Stimulated activated CD4-positive, alpha-beta T cell treated with anti-CD3 and anti-CD28 coated beads, Interleukin-4, amount 100 ng/mL, for 4 hours (primary cell): ENCODE measurements at places on chromosomes 1 and 21.

- no peak for DNase-seq
These were observed 527.1 kb downstream of the MRPL39 start for GRCh38 chr21:25080141-25080540.

DNA sequence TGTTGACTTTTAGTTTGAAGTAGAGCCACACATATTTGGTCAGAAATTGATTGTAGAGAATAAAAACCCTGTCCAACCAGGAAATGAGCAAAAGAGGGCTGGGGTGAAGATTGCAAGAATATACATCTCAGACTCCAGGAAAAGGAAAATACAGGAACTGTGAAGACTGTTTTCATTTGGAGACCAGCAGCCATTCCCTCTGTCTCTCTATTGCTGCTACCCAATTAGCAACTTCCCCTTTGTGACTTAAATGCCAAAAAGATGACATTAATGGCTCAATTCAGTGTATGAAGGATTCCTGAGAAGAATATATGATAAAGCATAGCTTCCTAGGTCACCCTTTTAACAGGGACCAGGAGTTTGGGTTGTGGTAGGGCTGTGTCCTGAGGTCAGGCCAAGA lies 31.6 kb upstream of the CEP350 start:
- no peak for DNase-seq

DNA sequence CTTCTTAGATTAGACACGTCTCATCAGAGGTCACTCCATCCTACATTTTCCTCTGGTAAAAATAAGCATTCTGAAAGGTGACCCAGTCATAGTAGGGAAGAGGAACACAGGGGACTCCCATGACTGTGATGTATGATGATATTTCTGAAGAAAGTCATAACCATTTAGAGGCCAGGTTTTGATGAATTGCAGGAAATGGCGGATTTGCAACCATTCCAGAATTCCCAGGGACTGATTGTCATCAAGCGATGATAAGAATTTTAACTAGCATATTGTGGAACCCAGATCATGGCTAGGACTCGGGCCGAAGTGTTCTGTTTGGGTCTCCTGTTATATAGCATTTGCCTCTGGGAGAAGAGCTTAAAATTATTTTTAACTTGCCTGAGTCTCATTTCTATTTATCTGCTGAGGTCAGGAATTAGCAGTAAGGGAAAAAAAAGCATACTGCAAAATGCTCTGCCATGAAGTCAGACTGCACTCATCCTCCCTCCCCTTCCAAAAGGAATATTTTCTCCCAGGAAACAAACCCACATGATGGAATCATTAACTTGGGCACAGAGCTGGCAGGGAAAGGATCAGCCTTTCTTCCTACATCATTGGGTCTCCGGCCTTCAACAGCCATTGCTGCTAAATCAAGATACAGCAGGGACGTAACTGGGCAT lies 286.7 kb downstream of the HLX start:
- no peak for DNase-seq

DNA sequence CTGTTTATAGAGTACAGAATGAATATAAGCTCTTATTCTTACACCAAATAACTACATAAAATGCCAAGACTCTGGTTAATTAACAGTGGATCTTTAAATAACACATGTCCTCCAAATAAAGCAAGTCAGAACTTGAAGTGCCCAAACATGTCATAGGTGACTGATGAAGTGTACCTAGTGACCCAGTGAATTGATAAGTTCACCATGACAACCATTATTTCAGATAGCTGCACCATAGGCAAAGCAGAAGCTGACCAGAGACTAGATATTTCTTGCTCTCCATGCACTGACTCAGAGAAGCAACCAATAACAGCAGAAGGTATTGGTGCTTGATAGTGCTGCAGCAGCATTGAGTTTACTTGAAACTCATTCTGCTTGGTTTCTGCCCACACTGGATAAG lies 192.1 kb downstream of the DUSP10 start:
- DNase-seq, result no peak

DNA sequence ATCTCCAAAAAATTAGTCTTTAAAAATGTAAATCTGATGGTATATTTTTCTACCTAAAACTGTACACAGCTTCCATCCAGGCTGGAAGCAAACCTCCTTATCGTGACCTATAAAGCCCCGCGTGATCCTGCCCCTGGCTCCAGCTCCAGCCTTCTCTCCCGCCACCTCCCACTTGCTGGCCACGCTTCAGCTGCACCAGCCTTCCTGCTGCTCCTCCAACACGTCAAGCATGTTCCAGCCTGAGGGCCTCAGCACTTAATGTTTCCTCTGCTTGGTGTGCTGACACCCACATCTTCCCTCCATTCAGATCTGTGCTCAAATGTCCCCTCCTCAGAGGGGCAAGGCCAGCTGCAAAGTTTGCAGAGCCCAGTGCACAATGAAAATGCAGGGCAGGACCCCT lies 123.5 kb upstream of the MAGI3 start:
- no peak for DNase-seq

GRCh38 chr1:37070126-37070525 lies 35.8 kb upstream of the GRIK3 start:
- no peak for DNase-seq

- DNase-seq, result no peak
These were observed 291.2 kb downstream of the PTPRC start for GRCh38 chr1:198929961-198930599.

- DNase-seq, result no peak
These were observed 39.1 kb downstream of the MRPS6 start for GRCh38 chr21:34112316-34113033.

GRCh38 chr1:5811419-5811818 lies 180.8 kb downstream of the NPHP4 start:
- no peak for DNase-seq

DNA sequence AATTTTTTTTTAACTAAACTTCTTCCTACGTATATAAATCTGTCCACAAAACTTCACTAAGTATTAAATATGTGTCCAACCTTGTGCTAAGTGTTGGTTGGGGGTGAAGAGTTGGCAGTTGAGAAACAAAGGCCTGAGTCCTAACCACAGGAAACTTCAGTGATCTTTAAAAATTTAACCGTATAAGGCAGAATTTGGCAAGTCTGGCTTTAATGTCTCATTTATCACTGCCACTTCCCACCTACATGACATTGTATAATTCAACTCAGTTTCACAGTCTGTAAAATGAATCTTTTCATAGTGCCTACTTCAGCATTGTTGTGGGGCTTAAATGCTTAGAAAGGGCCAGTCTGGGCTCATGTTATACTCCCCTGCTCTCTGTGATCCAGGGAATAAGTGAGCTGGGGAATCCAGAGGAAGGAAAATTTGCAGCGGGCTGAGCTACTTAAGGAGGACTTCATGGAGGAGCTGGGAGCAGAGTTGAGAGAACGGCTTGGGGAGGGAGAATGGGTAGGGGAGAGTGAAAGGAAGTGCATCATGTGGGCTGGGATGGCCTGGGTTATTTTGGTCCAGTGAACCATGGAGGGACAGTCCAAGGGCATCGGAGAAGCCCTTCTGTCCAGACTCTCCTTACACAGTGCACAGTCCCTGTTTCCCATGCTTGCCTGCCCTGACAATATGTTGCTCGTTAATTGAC lies 14.5 kb downstream of the IFNAR2 start:
- no peak for DNase-seq

DNA sequence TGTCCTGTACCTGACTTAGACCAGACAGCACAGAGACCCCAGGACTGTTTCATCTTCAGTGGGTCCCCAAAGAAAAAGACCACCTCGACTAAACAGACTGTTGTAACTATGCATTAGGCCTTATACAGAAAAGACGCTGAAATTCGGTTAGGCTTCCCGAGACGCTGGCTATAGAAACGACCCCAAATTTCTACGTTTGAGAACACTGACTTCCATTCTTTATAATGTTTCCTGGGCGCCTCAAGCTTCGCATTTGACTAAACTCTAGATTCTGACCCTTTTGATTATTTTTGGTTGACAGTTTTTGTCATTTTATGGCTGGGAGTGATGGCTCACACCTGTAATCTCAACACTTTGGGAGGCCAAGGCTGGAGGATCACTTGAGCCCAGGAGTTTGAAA lies 986 bp upstream of the TRAPPC10 start:
- no peak for DNase-seq

DNA sequence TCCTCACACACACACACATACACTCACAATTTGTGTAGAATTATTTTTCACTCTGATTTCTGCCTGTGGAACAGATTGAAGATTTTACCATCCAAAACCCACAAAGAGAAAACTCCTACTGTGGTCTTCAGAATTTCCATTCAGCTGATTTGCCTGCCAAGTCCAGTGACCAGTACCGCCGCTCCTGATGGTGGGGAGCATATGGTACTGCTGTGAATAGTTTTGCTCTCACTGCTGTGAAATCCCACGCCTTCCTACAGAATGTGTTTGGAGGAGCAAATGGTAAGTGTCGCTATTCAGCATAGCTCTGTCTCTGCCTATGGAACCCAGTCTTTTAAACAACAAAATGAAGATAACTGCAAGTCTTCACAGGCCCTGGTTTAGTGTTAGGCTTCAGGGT lies 629.5 kb downstream of the LMO4 start:
- no peak for DNase-seq

DNA sequence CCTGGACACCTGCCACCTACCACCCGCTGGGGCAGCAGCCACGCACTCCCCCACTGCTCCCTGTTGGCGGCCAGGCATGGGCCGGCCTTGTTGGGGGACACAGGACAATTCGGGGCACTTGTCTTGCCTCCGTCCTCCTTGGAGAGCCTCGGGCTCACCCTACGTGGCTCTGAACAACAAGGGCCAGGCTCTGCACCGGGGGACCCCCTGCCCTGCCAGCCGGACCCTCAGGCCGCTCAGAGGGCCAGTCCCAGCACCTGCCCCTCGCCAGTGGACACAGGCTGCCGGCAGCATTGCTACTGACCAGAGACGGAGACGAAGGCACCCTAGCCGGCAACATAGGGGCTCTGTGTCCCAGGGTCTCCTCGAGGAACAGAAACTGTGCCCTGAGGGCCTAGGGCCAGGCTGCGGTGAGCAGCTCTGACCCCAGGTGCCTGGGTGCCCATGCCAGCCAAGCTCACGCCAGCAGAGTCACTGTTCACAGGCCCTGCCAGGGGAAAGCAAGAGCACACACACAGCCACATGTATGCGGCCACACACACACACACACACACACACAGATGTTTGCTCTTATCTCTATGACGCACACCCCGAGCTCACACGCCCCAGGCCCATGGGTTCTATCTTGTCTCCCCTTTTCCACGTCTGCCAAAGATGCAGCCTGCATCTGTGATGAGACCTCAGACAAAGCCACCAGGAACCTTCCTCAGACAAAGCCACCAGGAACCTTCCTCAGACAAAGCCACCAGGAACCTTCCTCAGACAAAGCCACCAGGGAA lies 45.9 kb downstream of the MORN1 start:
- DNase-seq, result no peak

- DNase-seq, result no peak
These were observed 64.2 kb upstream of the DPH5 start for GRCh38 chr1:101089613-101090338.

DNA sequence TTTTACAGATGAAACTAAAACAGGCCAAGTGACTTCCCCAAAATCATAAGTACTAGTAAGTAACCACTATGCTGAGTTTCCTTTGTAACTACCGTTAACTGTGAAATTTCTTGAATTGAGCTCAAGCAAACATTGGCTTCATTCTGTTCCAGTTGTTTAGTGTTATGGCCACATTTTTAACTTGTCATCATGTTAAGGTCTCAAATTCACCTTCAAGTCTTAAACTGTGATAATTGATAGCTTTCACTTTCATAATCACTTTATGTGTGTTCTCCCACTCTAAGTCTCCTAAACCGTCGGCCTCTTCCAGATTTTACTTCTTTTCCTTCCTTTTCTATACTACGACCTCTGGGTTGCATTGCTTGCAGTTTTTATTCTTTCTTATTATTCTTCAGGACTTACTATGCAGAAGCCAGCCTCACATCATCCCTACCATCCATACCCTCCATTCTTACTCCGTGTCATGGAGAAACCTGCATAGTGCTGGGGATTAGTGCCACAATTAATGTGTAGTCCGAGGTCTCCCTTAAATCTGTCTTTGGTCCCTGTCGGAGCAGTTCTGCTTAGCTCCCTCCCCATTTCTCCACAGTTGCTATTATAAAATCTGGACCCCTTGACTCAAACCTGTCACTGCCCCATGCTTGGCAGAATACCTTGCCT lies 5.8 kb downstream of the KIF1B start:
- DNase-seq, result no peak

- DNase-seq, result no peak
These were observed 2.8 kb upstream of the GPR153 start for GRCh38 chr1:6263716-6264115.

DNA sequence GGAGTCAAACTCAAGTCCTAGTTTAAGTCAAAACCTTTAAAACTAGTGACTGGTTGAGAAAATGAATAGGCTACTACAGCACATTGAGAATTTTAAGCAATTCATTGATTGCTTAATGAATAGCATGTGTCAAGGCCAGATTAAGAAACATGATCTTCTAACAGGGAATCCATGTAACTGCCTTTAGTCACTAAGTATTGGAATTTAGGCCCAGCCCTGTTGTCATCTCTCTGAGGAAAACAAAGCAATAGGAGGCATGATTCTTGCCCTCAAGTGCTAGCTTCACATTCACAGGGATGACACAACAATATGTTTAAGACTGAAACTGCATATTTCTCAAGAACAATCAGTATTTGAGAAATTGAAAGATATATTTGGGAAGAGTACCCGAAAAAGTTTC lies 70.0 kb upstream of the PTGS2 start:
- no peak for DNase-seq

DNA sequence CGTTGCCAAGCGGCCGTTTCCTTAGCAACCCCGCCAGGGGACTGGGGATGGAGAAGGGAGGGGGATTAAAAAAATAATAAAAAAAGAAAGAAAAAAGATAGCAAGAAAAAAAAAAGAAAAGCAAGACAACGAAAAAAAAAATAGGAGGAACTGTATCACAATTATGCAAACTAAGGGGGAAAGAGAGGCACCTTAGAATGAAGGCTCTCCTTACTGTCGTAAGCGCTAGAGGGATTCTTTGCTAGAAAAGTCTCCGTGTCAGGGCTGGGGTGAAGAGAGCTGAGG lies 625 bp upstream of the NEGR1 start:
- DNase-seq, result no peak

DNA sequence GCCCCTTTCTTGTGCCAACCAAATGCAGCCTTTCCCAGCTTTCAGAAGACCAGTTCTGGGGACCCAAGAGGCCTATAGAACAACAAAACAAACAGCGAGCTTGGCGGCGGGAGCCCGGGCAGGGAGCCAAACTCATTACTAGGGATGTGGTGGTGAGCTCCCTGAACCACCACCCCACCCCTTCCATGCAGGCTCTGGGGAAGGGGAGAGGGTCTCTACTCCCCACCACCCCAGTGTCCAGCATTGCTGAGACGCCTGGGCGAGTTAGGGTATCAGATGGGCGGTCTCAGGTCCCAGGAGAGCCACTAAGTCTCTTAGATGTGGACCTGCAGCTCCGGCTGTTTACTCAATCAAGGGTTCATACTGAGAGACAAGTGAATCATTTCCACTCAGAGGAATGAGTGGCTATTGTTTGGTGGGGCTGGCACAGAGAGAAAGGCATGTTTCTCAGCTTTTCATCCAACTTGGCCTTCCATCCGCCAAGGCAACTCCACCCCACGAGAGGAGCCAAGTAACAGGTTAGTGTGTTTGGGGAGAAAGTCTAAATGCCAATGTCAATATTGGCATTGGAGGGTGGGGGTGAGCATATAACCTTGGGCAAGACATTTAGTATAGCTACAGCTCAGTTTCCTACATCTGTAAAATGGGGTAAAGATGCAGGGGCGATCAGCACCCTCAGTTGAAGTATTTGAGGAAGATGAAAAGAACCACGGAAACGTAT lies 40.9 kb downstream of the PLXNA2 start:
- no peak for DNase-seq

- DNase-seq, result no peak
These were observed 100.1 kb upstream of the KIF26B start for GRCh38 chr1:245054507-245055270.

GRCh38 chr1:166153525-166154314 lies 13.1 kb downstream of the FAM78B start:
- no peak for DNase-seq

GRCh38 chr1:109624201-109625010 lies 4.8 kb downstream of the AMPD2 start:
- DNase-seq, result no peak
